Omental fat pad (tissue), 4 donors: ENCODE measurements at places on chromosomes 3 and 15. TPM values are rescaled to one million over a fixed set of nuclear protein-coding genes. Genes with fewer than 3 reads are reported as not detected.

The CASR gene
- total RNA-seq, result not detected

The FOXL2 gene
- not detected for total RNA-seq

GRCh38 chr3:11273891-11274291 is 1.7 kb downstream of the ATG7 start:
- DNase-seq, result no peak

- DNase-seq, result no peak
These were observed 3.1 kb downstream of the FOXL2NB start for GRCh38 chr3:138950006-138950644.

DNA sequence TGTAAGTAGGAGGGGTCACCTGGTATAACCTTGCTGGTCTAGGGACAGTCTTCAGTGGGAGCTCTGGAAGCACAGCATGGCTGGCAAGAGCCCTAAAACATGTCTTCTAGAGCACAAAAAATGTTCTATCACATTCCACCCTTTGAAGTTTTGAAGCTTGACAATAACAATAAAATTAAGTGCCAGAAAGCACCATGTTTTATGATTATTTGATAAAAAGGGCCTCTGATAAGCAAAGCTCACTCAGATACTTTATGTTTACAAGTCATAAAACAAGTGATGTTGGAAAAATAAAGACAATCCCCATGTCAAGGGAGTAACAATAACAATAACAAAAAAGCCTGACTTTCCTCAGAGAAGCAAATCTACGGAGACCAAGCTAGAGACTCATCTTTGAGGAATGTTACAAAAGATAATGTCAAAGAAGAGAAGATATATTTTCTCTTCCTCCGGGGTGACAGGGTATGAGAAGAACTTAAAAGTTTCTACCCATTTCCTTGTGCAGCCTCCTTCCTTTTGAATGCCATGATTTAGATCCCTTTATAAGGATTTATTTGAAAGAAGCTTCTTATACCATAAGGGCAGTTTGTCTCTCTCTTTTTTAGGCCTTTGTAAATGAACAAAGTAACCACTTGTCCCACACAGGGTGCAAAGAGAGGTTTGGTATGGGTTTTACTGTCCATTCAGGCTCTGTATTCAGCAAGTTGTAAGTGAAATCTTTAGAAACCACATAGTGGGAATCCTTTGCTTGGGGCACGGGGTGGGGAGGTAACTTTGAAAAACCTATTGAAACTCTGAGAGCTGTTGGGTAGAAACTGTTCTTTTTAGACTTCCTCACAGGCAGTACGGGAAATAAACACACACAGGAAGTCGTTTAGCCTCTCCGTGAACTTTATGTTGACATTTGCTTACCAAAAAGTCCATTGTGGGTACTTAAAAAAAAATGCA is 109.6 kb upstream of the RBMS3 start:
- no peak for DNase-seq

- no peak for DNase-seq
These were observed 385.3 kb downstream of the PDCD6IP start for GRCh38 chr3:34183611-34184340.

- DNase-seq, result no peak
These were observed 24.2 kb downstream of the NPTN start for GRCh38 chr15:73608941-73609340.

- no peak for DNase-seq
These were observed 34.2 kb downstream of the ATP2B2 start for GRCh38 chr3:10471054-10471688.

GRCh38 chr15:40251486-40252140 is 12.8 kb downstream of the PAK6 start:
- DNase-seq, result no peak
